ENCODE measurements at places on chromosomes 11 and 22. TPM values are rescaled to one million over a fixed set of nuclear protein-coding genes. Genes with fewer than 3 reads are reported as not detected.
A peak's percentile ranks its signal among the peaks of the same experiment; 100 is the strongest.

POTEH gene
- not detected for total RNA-seq

TEX12 gene
- not detected for total RNA-seq

CDC42BPG gene
- total RNA-seq = 0.33 TPM

- peak overlapping the region; percentile 89 for H3K27ac ChIP-seq
Measured at GRCh38 chr11:65183201-65183891, 1.6 kb downstream of the CAPN1 start.

- H3K4me3 ChIP-seq = no peak overlapping the region
- no peaks in the 10 kb centered on the region for H3K4me1 ChIP-seq
- no peak for DNase-seq
Measured at GRCh38 chr11:19020831-19021230, 39.7 kb downstream of the MRGPRX2 start.

GRCh38 chr22:35458547-35459422, 58.8 kb downstream of the MCM5 start:
- no peak overlapping the region for H3K4me3 ChIP-seq
- H3K4me1 ChIP-seq = no peaks in the 10 kb centered on the region
- DNase-seq = no peak
- H3K27ac ChIP-seq = no peak overlapping the region
- no peaks in the 10 kb centered on the region for H3K36me3 ChIP-seq

DNA sequence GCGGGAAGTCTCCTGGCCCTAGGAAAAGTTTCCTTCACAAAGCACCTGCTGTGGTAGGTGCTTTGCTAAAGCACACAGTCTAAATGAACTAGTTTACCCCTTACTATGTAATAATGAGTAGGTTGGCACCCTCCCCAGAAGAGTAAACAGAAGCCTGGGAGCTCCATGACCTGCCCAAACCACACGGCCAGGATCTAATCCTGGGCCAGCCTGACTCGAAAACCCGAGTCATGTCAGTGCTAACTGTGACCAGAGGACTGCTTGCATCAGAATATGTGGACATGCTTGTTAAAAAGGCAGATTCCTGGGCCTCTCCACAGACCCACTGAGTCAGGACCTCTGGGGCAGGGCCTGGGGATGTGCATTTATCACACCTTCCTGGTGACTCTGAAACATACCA, 67.7 kb downstream of the PANX1 start:
- no peaks in the 10 kb centered on the region for H3K36me3 ChIP-seq
- H3K4me1 ChIP-seq = no peaks in the 10 kb centered on the region
- no peak overlapping the region for H3K4me3 ChIP-seq

MIAT gene
- total RNA-seq = 2.0 TPM

DNA sequence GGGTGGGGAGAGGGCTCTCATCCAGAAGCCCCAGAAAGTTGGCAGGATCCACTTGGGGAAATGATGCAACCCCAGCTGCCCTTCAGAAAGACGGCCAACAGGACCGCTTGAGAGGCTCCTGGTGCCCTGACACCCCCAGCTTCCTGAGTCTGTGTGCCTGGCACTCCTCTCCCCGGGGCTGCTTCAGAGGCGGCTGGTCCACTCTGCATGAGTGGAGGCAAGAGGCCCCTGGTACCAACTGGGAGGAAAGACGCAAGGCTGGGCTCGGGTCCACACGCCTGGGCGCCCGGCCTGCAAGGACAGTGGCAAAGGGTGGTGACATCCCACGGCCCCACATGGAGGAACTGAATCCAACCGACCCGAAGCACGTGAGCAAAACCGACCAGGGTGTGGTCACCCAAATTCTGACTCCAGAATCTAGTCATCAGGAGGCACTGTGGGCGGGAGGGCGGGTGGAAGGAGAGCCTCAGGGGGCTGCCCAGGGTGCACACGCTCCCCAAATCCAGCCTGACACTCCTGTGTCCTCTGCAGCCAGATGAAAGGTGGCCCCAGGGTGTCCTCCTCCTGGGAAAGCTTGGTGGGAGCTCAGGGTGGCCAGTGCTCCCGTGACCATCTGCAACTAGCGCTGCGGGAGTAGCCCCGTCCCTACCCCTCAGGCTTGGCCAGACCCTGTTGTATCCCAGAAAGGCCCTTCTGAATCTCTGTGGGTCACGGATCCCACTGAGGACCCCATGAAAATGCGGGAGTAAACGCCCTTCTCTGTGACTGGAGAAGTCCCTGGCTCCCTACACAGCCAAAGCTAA, 3.7 kb downstream of the RNH1 start:
- peaks cover 39% of the 10 kb centered on the region for H3K36me3 ChIP-seq
- DNase-seq = peak; percentile 86
- H3K4me3 ChIP-seq = peak overlapping the region; percentile 58
- peaks cover 73% of the 10 kb centered on the region for H3K4me1 ChIP-seq
- no peaks in the 10 kb centered on the region for H3K27me3 ChIP-seq
- H3K27ac ChIP-seq = peak overlapping the region; percentile 100

GLB1L2 gene
- 2.4 TPM for total RNA-seq

DNA sequence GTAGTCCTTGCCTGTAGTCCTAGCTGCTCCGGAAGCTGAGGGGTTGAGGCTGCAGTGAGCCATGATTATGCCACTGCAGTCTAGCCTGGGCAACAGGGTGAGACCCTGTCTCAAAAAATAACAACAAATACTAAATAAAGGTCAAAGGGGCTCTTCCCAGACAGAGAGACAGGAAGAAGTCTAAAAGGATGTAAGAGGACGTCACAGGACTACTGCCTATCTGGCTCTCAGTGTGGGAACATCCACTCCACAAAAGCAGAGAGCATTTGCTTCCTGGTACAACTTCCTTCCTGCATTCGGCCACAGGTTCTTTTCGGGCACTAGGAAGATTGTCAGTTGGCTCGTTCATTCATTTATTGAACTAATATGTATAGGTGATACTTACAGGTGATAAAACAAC, 110.6 kb downstream of the SGSM3 start:
- no peaks in the 10 kb centered on the region for H3K27me3 ChIP-seq
- H3K36me3 ChIP-seq = no peaks in the 10 kb centered on the region
- DNase-seq = no peak
- no peak overlapping the region for H3K4me3 ChIP-seq
- no peak overlapping the region for H3K27ac ChIP-seq
- no peaks in the 10 kb centered on the region for H3K4me1 ChIP-seq

DNA sequence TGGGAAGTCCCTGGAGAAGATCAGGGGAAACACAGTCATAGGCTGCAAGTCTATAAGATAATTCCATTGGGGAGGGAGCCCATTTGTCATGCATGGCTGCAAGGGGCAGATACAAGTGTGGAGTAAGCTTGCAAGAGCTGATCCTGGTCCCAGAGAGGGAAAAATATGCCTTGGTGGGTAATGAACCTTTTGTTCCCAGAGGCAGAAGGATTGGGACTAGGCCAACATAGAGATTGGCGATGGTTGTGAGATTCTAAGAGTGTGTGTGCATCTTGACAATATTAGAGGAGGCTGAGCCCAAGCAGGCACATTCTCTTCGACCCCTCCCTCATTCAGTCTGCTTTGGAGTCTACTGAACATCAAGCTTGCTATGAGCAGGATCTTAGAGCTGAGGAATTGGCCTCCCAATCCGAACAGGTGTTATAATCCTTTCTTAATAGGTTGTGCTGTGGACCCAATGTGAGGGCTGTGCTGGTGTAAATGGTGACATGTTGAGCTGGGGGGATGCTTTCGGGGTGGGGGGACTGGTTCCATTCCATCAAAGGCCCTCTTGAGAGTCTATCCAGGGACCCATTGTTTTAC, 18.4 kb downstream of the MIAT start:
- no peaks in the 10 kb centered on the region for H3K4me1 ChIP-seq
- H3K36me3 ChIP-seq = no peaks in the 10 kb centered on the region
- no peaks in the 10 kb centered on the region for H3K27me3 ChIP-seq
- H3K27ac ChIP-seq = no peak overlapping the region
- no peak overlapping the region for H3K4me3 ChIP-seq

POU2AF1 gene
- 1.6 TPM for total RNA-seq

DNA sequence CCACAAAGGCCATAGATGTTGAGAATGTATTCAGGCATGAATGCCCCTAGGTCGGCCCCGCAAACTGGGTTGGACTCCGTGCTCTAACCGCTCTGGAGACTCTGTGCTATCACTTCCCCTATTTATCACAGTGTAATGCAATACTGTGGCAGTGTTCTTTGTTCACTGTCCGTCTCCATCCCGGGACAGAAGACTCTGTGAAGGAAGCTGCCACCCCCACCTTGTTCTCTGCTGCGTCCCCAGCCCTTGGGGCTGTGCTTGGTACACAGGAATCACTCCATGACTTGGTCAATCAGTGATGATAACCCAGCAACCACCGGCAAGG, 57.6 kb downstream of the TSPAN18 start:
- no peak overlapping the region for H3K4me3 ChIP-seq
- H3K27ac ChIP-seq = peak overlapping the region; percentile 76
- no peaks in the 10 kb centered on the region for H3K36me3 ChIP-seq
- peaks cover 73% of the 10 kb centered on the region for H3K4me1 ChIP-seq
- no peak for DNase-seq

TTC12 gene
- 4.6 TPM for total RNA-seq

OR10D3 gene
- total RNA-seq = not detected

GAB4 gene
- total RNA-seq = not detected

SOX10 gene
- 1.5 TPM for total RNA-seq

DNA sequence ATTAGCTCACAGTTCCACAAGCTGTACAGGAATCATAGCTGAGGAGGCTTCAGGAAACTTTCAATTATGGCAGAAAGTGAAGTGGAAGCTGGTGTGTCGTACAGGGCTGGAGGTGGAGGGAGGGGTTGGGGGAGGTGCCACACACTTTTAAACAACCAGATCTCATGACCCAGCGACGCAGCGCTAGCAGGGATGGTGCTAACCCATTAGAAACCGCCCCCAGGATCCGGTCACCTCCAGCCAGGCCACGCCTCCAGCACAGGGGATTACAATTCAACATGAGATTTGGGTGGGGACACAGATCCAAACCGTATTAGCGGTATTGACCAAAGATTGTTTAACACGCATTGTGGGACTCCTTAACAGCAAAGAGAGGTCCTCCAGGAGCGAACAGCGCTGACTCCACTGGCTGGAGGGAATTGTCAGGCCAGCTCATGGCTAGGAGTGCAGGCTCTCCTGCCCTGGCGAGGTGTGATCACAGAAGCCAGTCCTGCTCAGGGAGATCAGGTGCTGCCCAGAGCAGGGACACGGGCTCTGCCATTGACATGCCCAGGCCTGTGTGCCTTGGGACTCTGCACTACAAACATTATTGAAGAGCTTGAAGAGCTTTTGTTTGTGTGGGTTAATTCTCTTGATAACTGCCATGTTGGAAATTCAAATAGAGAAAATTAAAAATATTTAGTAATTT, 215.3 kb downstream of the TBC1D22A start:
- no peak overlapping the region for H3K4me3 ChIP-seq
- H3K36me3 ChIP-seq = peaks cover 8% of the 10 kb centered on the region
- no peak for DNase-seq
- no peaks in the 10 kb centered on the region for H3K27me3 ChIP-seq
- no peaks in the 10 kb centered on the region for H3K4me1 ChIP-seq

GRCh38 chr11:72788241-72788640, 5.6 kb downstream of the STARD10 start:
- peak overlapping the region; percentile 21 for H3K27ac ChIP-seq
- H3K4me1 ChIP-seq = no peaks in the 10 kb centered on the region
- no peak for DNase-seq
- H3K4me3 ChIP-seq = no peak overlapping the region
- H3K27me3 ChIP-seq = no peaks in the 10 kb centered on the region
- H3K36me3 ChIP-seq = no peaks in the 10 kb centered on the region

HDHD5 gene
- 33.1 TPM for total RNA-seq

DNA sequence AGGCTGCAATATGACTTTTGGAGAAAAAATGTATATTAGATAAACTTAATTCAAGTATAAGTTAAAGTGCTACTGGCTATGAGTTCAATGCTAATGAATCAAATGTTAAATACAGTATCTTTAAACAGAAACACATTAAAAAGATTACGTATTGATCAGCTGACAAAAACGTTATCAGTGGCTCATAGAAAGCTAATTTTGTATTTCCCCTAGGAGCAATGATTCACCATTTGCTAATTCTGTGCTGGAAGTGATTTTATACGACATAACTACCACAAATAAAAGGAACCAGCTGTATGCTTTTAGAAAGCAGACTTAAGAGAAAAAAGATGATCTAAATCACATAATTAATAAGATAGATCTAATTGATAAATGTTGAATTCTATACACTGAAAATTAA, 43.6 kb downstream of the MRE11 start:
- no peaks in the 10 kb centered on the region for H3K27me3 ChIP-seq
- H3K36me3 ChIP-seq = peaks cover 17% of the 10 kb centered on the region
- no peak overlapping the region for H3K4me3 ChIP-seq

NUCB2 gene
- total RNA-seq = 85.7 TPM

GRCh38 chr11:72685560-72686480, 11.6 kb upstream of the PDE2A start:
- H3K27ac ChIP-seq = peak overlapping the region; percentile 50
- peaks cover 51% of the 10 kb centered on the region for H3K36me3 ChIP-seq
- no peak overlapping the region for H3K4me3 ChIP-seq
- peak; percentile 69 for DNase-seq
- no peaks in the 10 kb centered on the region for H3K4me1 ChIP-seq

DNA sequence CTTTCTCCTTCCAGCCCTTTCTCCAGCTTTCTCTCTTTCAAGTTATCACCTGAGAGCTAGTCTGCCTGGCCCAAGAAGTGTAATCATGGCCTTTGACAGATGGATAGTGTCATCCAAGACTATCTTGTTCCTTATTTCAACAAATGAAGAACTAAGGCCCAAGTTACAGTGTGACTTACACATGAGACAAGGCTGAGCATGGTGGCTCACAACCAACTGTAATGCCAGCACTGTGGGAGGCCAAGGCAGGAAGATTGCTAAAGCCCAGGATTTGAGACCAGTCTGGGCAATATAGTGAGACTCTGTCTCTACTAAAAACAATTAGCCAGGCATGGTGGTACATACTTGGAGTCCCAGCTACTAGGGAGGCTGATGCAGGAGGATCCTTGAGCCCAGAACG, 3.7 kb upstream of the RANGAP1 start:
- H3K36me3 ChIP-seq = peaks cover 3% of the 10 kb centered on the region
- H3K27ac ChIP-seq = no peak overlapping the region
- DNase-seq = no peak
- H3K27me3 ChIP-seq = no peaks in the 10 kb centered on the region
- peaks cover 13% of the 10 kb centered on the region for H3K4me1 ChIP-seq

- H3K27ac ChIP-seq = no peak within 1 kb of the TSS
- peak within 1 kb of the TSS; percentile 13 for H3K4me3 ChIP-seq
- H3K36me3 ChIP-seq = no peaks in the 10 kb centered on the region
- no peaks in the 10 kb centered on the region for H3K4me1 ChIP-seq
Measured at GRCh38 chr11:64339754-64340408, at the start of gene CCDC88B. Gene CCDC88B (plus strand): TSS chr11:64340204. CDS start chr11:64340267, 63 bp downstream.

DNA sequence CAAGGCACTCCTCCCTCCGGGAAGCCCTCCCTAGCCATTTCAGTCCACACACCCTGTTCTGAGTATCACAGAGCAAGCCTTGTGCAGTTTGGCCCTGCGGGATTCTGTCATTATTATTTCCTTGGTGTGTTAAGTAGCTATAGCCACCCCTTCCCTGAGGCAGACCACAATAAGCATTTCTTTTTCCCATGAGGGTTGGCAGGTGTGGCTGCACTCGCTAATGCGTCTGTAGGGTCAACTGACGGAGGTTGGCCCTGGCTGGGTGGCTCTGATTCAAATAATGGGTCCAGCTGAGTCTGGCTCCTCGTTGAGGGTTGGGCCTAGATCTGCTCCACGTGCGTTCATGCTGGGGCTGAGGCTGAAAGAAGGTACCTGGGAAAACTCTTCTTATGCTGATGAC, 5.1 kb downstream of the F2 start:
- H3K36me3 ChIP-seq = no peaks in the 10 kb centered on the region
- no peak overlapping the region for H3K4me3 ChIP-seq
- no peak for DNase-seq
- H3K27me3 ChIP-seq = no peaks in the 10 kb centered on the region
- no peak overlapping the region for H3K27ac ChIP-seq

TSGA10IP gene
- total RNA-seq = not detected
